ENCODE measurements at places on chromosomes 7 and 10. TPM values are rescaled to one million over a fixed set of nuclear protein-coding genes. Genes with fewer than 3 reads are reported as not detected.
A peak's percentile ranks its signal among the peaks of the same experiment; 100 is the strongest.

DNA sequence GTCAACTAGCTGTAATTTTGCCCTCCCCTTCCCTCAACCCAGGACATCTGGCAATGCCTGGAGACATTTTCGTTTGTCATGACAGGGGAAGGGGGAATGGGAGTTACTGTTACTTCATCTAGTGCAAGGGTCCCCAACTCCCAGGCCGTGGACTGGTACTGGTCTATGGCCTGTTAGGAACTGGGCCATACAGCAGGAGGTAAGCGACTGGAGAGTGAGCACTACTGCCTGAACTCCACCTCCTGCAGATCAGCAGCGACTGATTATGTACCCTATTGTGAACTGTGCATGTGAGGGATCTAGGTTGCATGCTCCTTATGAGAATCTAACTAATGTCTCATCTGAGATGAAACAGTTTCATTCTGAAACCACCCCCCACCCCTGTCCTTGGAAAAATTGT, 22.6 kb upstream of the SMIM30 start:
- no peak for DNase-seq

DNA sequence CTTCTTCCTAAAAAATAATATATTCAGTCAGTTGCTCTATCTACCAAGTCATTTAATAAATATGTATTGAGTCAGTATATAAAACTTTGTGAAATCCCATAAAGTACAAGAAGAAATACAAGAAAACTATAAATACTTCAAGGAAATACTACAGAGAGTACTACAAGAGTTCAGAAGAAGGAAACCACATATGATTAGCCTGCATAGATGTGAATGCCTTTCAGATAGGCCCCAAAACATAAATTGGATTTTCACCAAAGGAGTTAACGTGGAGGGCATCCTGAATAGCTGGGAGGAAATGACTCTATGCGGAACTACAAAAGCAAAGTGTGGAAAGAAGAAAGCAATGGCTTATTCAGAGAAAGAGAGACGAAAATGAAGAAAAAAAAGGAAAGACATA, 120.1 kb downstream of the LRRN3 start:
- DNase-seq: no peak

- DNase-seq: no peak
Measured at GRCh38 chr7:112511451-112512202, 30.8 kb downstream of the LSMEM1 start.

DNA sequence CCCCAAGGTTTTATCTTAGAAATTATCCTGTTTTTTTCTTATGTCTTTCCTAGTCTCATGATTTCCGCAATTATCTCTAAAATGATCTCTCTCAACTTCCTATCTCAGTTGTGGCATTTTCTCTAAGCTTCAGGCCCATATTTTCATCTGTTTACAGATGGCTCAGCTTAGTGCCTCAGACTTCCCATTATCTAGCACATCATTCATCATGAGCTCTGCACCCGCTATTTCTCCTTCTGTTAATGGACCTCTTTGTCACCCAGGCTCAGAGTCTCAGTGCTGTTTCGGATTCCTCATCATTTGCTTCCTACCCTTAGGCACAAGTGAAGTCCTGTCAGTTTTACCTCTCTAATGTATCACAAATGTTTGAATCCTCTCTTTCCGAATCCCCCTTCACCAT, 84.1 kb downstream of the BMPR1A start:
- DNase-seq: no peak

- no peak for DNase-seq
Measured at GRCh38 chr10:31929261-31930022, 811 bp upstream of the ARHGAP12 start.

DNA sequence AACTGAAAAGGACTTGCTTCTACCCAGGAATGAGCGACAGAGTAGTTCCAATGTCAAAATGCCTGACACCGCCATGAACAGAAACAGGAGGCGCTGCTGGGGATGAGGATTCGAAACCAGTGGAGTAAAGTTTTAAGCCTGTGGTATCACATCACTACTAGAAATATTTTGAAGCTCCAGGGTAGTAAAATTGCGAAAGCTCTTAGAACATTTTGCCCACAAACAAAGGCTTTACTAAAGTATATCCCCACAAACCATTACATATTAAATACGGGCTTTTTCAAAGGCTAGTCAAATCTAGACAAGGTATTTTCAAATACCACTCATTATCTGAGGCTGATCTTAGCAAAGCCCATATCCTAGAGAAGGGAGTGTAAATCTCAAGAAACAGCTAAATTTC, 2.4 kb downstream of the PRDX3 start:
- no peak for DNase-seq

DNA sequence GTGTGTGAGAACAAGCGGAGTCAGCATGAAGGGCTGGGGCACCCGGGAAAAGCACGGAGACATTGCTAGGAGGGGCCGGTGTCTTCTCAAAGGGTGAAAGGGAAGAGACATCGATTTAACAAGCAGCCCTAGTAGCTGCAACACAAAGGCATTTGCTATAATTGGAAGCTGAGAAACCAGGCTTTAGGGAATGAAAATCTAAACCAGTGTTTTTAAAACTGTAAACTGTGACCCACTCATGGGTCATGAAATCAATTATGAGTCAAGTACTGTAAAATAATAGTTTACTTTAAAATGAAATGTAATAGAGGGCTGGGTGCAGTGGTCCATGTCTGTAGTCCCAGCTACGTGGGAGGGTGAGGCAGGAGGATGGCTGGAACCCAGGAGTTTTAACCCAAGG, 128.7 kb upstream of the RHEB start:
- DNase-seq: no peak

- peak; percentile 78 for DNase-seq
Measured at GRCh38 chr7:85090143-85090542, 96.7 kb downstream of the SEMA3D start.

- DNase-seq: no peak
Measured at GRCh38 chr7:134737566-134738345, 41.7 kb upstream of the CALD1 start.

DNA sequence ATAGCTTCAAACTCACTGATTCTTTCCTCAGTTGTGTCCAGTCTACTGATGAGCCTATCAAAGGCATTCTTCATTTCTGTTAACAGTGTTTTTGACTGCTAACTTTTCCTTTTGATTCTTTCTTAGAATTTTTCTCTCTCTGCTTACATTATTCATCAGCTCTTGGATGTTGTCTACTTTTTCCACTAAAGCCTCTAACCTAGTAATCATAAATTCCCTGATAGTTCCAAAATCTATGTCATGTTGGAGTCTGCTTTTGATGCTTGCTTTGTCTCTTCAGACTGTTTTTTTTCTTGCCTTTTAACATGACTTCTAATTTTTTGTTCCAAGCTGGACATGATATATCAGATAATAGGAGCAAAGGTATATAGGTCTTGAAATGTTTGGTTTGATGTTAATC, 78.0 kb downstream of the ADAM22 start:
- no peak for DNase-seq

- no peak for DNase-seq
Measured at GRCh38 chr7:132464740-132465139, 111.5 kb downstream of the PLXNA4 start.

GRCh38 chr10:74753442-74754211, 72.8 kb upstream of the KAT6B start:
- DNase-seq: no peak

GRCh38 chr10:73926152-73926764, 15.3 kb downstream of the PLAU start:
- DNase-seq: no peak

GRCh38 chr7:11557627-11558026, 274.4 kb downstream of the THSD7A start:
- no peak for DNase-seq

DNA sequence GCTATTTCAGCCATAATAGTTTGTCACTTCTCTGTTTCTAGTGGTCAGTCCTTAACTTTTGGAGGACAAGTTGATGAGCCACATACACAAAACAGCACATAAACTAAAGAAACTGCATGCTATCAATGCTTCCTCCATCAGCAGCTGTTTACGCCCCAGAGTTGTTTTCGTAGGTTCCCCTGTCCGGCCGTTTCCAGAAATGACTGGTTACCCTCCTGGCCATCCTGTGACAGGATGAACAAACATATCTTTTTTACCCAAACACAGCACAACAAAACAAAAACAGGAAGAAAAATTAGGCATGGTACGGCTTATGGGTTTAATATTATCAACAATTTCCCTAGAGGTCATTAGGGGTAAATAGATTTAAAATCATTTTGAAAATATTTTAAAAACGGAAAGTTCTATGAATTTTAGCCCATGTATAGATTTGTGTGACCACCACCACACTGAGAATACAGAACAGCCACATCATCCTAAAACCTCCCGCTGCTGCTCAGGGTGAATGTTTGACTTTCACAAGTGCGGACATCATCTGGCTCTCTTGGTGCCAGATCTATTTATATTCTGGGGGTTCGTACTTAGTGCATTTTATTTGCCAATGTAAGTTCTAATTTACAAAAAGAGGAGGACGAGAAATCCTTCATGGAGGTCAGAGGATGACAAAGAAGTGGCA, 74.8 kb downstream of the HIPK2 start:
- DNase-seq: no peak

DNA sequence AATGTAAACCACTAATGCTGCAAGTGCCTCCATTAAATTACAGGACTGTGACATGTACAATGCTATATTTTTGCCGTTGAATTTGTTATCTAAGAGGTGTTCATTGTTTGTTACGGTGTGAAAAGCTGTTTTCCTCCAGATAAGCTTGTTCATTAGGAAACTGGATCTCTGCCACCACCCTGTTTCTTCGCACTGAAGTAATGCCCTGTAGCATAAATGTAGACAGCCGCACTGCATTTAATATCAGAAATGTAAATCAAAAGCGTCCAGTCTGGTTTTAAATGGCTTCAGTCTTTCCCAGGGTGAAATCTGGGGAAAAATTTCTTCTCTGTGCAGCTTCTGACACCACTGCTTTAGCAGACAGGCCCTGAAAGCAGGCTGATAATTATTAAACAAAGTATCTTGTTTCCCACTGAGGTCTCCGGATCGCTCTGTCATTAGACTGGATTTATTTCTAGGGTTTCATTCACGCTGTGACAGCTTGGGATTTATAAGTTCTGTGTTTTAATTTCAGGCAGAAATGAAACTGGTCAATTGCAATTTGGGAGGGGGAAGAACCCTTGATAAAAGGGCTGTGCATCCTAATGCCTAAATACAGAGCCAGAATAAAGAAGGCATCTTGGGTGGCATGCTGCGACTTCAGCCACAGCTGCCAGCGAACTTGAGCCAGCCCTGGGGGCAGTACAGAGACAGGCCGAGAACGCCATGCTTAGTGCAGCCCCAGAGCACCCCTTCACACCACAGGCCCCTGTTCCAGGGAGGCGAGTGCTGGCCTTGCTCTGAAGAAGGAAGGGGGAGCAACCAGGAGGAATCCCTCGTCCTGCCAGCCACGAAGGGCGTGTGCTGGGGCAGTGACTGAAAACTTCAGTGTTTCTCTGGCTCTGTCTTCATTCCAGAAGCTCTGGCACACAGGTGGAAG, 547.7 kb upstream of the GALNT17 start:
- DNase-seq: no peak

DNA sequence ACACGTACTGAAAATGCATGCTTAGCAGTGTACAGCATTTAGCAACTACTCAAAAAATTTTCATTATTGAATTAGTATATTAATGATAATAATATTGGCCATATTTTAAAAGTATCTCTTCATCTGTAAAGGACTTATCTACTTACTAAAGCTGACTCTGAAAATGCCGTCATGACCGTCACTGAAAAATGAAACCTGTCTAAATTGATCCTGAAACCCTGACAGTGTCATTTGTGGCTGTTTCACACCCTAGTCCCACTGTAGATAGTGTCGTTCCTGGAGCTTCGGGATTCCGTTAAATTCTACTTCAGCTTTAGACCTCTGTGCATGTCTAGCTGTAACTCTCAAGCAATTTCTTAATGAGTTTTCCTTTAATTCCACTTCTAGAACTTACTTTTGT, 35.8 kb upstream of the EZH2 start:
- no peak for DNase-seq

DNA sequence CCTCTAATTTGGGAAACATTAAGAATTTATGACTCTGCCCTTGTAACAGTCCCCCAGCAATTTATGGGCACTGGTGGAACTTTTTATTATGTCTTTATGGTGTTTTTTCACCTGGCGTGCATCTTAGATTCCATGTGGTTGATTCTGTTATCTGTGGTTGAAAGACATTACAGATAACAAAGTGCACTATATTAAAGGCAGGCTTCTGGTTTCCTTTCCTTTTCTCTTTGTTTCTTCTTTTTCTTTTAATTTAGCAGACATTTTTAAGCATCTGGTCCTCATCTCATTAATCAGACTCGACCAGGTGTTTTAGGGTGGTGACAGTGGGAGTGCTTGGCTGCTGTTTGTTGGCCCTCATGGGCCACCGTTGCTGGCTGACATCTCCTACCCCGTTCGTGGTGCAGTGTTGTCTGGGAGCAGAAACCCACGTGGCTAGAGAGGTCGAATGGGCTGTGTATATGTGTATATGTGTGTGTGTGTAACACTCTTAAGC, 77.4 kb downstream of the LRMDA start:
- DNase-seq: no peak

GPNMB gene
- 2.9 TPM for polyA plus RNA-seq

HYAL4 gene
- polyA plus RNA-seq: 0.05 TPM

STK31 gene
- polyA plus RNA-seq: 1.3 TPM

TEX36 gene
- not detected for polyA plus RNA-seq

SFTPA1 gene
- polyA plus RNA-seq: 23.9 TPM

TAS2R3 gene
- 1.6 TPM for polyA plus RNA-seq

CALML3 gene
- 0.85 TPM for polyA plus RNA-seq

KIAA1217 gene
- 67.2 TPM for polyA plus RNA-seq

All from right lung (tissue), 10 donors.